ENCODE measurements at places on chromosomes 3 and 15. TPM values are rescaled to one million over a fixed set of nuclear protein-coding genes. Genes with fewer than 3 reads are reported as not detected.

The AADACL2 gene
- not detected for total RNA-seq

The SPTBN5 gene
- 3.2 TPM for total RNA-seq

DNA sequence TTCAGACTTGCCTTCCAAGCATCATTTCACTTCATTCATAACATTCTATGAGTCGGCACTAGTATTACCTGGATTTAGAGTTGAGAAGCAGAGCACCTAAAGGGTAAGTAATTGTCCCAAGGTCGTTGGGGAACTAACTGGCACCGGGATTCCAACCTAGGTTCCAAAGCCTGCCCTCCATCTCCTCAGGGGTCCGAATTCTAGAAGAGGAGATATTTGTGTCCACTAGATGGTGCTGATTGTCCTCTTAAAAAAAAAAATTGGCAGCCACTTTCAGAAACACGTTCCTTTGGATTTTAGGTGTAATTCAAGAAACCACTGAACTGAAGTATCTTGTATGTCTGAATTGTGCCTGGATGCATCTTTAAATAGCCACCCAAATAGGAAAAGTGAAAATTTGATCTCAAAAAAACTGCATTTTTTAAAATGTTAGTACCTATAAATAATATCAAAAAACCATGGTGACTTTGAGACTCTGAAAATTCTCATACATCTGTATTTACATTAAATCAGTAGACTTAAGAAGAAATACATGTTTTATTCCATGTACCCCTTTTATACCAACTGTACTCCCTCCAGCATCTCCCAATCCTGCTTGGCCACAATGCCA is 3.9 kb upstream of the FSIP1 start:
- DNase-seq, result peak; percentile 82

The ROPN1 gene
- not detected for total RNA-seq

- DNase-seq, result no peak
Measured at GRCh38 chr3:170778240-170779217, 91.5 kb downstream of the RPL22L1 start.

- no peak for DNase-seq
Measured at GRCh38 chr3:138367911-138368310, 19.5 kb downstream of the MRAS start.

The MYRIP gene
- not detected for total RNA-seq

The LRTM1 gene
- not detected for total RNA-seq

DNA sequence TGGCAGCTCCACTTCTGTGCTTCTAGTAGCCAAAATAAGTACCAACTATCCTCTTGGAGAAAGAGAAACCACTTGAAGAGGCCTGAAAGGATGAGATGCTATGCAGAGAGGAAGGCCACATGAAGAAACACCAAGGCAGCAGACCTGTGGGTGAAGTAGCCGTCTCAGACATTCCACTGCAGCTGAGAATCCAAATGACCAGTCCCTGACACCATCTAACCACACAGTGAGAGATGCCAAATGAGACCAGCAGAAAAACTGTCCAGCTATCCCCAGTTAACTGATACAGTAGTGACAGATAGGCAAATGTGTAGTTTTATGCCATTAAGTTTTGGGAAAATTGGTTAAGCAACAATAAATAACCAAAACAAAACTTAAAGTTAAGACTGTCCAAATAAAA is 47.9 kb upstream of the ZSCAN2 start:
- DNase-seq, result no peak

DNA sequence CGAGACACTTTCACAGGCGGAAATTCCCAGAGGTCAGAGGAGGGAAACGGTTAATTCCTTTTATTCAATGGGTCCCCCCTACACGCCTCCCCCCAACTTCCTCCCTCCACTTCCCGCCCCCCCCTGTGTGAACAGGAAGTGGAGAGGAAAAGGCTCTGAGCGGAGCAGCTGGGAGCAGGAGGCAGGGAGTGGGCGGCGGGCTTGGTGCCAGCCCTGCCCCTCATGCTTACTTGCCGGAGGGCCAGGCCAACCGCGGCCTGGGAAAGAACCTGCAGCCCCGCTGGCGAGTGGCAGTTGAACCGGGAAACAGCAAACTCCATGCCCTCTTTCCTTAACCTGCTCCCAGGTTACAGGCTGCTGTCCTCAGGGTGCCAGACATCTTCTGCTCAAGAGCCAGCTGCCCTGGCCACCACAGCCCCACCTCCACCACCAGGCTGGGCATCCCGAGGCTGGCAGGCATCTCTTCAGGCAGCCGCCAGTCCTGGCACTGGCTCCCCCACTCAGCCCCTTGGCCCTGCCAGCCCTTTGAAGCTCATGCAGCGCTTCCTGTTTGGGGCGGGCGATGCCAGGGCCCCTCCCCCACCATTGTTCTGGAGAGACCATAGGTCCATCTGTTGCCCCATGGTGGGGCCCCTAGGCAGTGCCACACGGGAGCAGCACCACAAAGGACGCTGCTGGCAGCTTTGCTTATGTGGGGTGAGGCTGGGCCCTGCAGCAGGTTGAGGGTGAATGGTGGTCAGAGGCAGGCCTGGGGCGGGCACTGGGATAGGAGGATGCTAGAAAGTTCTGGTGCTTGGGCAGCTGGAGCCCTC is 12.9 kb downstream of the VPS18 start:
- DNase-seq, result peak; percentile 77

GRCh38 chr15:85006655-85007054 is 25.0 kb downstream of the PDE8A start:
- DNase-seq, result no peak

The CACNA2D3 gene
- not detected for total RNA-seq

DNA sequence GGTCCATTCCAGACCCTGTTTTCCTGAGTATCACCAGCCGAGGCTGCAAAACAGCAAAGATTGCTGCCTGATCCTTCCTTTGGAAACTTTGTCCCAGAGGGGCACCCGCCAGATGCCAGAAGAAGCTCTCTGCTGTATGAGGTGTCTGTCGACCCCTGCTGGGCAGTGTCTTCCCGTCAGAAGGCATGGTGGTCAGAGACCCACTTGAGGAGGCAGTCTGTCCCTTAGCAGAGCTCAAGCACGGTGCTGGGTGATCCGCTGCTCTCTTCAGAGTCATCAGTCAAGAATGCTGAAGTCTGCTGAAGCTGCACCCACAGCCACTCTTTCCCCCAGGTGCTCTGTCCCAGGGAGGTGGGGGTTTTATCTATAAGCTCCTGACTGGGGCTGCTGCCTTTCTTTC is 1121.2 kb downstream of the NSUN3 start:
- DNase-seq, result no peak

DNA sequence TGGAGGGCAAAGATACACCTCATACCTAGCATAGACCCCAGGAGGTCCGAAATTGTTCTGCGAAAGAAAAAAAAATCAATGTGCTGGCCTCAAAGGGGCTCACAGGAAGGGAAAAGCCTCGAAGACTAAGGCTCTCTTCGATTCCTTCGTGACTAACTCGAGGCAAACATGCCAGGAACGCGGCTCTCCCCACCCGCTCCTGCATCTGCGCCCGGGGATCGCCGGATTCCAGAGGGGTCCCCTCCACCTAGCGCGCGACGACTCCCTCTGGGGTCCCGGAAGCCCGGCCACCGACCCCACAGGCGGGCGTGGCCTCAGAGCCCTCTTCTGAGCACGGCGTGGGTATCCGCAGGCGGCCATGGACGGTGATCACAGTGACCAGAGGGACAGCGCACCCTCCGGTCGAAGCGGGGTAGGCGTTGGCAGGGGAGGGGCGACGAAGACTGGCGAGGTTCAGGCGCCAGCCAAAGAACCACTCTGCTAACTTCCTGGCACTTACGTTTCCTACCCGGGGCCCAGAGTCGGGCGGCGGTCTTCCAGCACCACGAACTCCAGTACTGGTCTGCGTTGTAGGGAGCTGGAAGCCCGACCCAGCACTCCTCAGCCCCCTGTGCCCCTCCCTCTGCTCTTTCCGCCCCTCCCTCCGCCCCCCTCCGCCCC is 515 bp upstream of the EIF3J start:
- no peak for DNase-seq

GRCh38 chr15:52440414-52440813 is 88.3 kb downstream of the MYO5A start:
- no peak for DNase-seq

- DNase-seq, result peak; percentile 88
Measured at GRCh38 chr3:190092250-190092649, 28.4 kb downstream of the P3H2 start.

GRCh38 chr15:41913256-41913655 is 19.4 kb upstream of the SPTBN5 start:
- no peak for DNase-seq

- DNase-seq, result peak; percentile 79
Measured at GRCh38 chr15:68154923-68155559, 50.1 kb downstream of the CALML4 start.

- no peak for DNase-seq
Measured at GRCh38 chr3:82329300-82329699, 567.9 kb upstream of the GBE1 start.

The BFSP2 gene
- not detected for total RNA-seq

The CCR4 gene
- not detected for total RNA-seq

DNA sequence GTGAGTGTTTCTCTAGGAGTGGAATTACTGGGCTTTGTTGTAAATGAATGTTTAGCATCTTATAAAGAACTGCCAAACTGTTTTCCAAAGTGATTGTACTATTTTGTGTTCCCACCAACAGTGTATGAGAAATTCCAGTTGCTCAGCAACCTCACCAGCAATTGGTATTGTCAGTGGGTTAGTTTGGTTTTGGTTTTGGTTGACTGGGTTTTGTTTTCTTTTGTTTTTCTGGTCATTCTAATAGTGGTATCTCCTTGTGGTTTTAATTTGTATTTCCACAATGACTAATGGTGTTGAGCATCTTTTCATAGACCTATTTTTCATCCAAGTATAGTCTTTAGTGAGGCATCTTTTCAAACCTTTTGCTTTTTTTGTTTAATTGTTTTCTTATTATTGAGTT is 27.1 kb downstream of the FILIP1L start:
- DNase-seq, result no peak

The SUSD5 gene
- 1.0 TPM for total RNA-seq

The IL17RD gene
- 2.2 TPM for total RNA-seq

DNA sequence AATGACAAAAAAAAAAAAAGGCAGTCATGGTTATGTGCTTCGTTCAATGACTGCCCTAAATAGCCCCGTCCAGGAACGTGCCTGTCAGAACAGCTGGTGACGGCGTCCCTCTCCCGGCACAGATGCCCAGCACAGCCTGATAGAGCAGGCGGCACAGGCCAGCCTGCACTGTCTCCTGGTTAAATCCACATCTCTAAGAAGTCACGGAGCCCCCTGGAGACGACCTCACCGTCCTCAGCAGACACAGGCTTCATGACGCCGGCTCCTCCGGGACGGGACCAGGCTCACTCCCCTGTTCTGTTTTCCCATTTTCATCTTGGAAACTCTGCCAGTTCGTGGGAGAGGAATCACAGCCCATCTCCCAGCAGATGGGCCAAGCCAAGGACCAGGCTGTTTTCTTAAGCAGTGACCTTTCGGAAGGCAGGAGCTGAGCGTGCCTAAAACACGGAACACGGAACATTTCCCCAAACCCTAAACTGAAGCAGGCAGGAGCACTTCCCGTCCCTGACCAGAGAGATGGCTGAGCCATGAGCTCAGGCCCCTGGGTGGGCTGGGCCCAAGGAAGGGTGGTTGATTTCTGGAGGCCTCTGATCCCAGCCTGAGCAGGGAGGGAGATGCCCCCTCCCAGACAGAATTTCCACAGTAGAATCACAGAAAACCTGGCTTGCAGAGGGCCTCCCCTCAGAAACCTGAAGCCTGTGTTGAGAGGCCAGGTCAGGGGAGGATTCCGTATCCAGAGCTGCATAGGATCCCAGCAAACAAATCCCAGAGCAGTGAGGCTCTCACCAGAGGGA is 35.9 kb downstream of the ADCY5 start:
- DNase-seq, result no peak

The FANCD2OS gene
- total RNA-seq, result not detected

DNA sequence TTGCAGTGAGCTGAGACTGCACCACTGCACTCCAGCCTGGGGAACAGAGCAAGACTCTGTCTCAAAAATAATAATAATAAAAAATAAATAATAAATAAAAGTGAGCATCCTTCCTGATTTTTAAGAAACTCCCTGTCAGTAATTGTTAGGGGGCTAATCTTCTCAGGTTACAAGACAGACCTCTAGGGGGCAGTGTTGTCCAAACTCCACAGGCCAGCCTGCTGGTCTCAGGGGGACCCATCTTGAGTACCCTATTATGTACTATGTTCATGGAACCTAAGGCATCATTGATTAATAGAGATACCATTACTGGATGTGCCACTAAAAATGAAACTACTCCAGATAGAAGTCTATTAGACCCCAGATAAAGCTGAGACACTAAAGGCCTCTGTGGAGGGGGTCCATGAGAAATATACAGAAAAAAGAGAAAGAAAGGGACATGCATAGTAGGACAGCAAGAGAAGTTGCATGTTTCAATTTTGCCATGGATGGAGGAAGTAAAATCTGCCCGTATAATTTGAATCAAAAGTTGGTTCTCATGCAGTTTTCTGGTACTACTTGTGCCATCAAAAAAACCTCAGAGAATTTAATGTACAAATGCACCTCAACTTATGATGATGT is 85.5 kb upstream of the CDV3 start:
- peak; percentile 42 for DNase-seq

The CASR gene
- not detected for total RNA-seq

DNA sequence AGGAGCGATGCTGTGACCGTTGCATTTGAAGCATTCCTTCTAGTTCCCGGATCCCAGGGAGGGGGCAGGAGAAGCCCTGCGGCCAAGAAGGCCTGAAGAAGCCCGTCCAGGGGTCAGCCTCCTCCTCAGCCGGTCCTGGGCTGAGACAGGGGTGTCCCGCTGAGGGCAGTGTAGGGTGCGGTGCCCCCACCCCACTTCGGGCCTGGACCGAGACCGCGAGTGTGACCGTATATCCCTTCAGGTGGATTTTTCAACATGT is 2.8 kb downstream of the OCA2 start:
- DNase-seq, result no peak

The NOX5 gene
- not detected for total RNA-seq

- DNase-seq, result no peak
Measured at GRCh38 chr3:35675206-35675605, 35.9 kb downstream of the ARPP21 start.

The SLTM gene
- 127 TPM for total RNA-seq

DNA sequence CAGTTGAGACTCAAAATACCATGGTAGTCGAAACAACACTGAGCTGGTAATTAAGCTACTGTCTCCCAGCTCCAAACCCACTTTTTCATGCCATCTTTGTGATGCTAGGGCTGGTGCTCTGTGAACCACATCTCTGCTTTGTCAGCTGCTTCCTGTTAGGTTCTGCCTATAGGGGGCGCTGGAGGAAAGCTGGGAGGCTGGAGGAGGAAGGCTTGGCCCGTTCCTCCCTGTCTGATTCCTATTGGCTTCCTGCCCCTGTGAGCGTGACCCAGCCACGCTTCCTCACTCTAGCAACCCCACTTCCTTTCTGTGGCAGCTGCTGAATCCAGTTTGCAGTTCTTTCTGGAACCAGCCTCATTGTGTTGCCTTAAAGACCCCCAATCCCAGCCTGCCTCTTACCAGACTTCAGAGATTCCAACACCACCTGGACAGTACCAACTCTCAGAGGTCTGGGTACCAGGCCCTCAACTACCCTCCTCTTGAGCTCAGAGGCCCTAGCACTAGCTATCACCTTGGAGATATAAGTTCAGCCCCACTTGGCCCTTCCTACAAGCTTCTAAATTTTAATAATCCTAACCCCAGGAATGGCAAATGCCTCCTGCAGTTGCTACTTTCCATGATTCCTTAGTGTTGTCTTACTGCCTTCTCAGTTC is 120.9 kb downstream of the ERC2 start:
- peak; percentile 19 for DNase-seq

Measured in A673 (cell line).